ENCODE measurements at places on chromosomes 6 and 20.

GRCh38 chr6:108862479-108863191 lies 14.4 kb downstream of the ARMC2 start:
- no peak for DNase-seq

DNA sequence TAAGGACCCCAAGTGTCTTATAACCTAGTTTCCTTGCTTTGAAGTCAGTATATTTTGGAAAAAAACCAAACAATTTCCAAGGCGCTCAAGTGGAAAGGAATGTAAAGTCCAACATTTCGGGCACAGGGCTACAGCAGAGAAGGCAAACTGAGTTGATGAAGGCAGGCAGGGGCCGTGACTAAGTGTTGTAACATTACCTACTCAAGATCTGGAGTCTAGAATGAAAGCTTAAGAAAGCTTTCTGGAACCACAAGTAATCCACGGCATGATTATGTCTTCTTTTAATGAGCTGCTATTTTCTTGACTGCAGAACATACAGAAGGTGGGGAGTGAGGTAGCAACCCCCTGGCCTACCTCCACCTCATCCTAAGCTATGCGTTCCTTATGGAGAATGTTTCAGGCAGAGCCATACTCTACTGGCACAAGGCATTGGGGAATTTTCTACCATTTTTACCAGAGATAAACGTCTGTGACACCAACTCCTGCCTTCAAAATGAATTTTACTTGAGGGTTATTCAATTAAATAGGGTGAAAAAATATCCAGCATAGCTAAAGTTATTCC lies 4.3 kb downstream of the PPP1R10 start:
- no peak for DNase-seq

- no peak for DNase-seq
Observed at GRCh38 chr20:15700147-15700765, 873.0 kb downstream of the KIF16B start.

DNA sequence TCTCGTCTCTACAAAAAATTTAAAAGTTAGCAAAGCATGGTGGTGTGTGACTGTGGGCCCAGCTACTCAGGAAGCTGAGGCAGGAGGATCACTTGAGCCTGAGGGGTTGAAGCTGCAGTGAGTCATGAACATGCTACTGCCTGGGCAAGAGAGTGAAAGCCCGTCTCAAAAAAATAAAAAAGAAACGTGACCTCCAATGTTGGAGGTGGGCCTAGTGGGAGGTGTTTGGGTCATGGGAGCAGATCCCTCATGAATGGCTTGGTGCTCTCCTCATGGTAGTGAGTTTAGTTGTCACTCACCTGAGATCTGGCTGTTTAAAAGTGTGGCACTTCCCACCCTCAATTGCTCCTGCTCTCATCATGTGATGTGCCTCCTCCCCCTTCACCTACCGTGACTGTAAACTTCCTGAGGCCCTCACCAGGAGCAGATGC lies 24.3 kb downstream of the RBL1 start:
- DNase-seq: no peak

DNA sequence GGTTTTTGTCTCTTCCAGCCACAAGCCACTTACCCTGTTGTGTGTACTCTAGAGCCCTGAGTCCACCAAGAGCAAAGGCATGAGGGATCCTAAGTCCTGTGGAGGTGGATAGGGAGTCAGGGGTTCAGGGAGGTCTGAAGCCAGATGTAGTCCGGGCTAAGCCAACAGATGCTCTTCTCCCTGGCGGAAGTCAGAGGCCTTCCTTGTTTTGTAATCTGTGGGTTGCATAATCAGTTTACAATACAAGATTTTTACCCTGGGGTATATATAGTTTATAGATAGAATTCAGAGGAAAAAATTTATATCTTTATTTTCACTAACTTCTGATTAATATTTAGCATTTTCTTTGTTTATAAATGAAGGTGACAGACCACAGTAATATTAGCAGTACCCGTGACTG lies 9.2 kb downstream of the LAMP5 start:
- DNase-seq: peak; percentile 45

Data from HL-60 (cell line).